Stimulated activated CD4-positive, alpha-beta T cell treated with anti-CD3 and anti-CD28 coated beads, TNF-alpha, amount 100 ng/mL, for 24 hours (primary cell): ENCODE measurements at places on chromosomes 4 and X.

DNA sequence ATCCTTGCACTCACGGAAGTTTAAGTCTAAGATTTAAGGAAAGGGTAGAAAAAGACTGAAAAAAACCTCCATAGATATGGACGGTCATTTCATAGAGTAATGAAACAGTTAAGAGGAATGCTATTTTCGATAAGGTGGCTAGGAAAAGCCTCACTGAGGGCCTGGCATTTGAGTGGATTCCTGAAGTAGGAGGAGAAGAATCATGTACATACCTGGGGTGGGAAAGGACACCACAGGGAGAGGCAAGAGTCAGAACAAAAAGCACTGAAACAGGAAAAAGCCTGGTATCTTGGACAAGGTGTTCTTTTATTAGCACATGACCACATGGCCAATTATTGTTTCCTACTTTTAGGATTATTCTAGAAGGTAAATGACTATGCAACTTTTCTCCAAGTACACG lies 547.2 kb upstream of the DIPK2B start:
- no peak for DNase-seq

DNA sequence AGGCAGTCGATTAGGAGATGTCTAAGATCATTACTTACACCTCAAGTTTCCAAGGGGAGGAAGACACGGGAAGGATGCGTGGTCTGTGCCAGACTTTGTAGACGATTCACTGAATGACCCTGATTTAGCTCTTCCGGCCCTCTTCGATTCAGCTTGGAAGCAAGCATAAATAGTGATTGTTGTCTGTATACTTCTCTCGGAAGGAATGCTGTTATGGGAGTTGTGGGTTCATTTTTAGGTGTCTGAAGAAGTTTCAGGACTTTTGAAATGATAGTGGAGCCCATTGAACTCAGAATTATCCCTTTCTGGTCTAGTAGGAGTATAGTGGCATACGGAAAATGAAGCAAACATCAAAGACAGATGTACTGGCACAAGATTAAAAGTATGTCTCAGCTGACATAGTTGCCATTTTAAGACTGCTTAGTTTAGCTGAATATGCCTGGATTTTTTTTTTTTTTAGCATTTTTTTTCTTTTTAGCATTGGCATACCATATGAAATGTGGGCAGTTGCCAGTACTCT lies 1.0 kb upstream of the ANKRD17 start:
- DNase-seq = no peak

GRCh38 chrX:20132666-20133065 lies 9.0 kb downstream of the EIF1AX start:
- DNase-seq = no peak

- no peak for DNase-seq
Measured at GRCh38 chr4:170538821-170539473, 449.2 kb upstream of the AADAT start.

DNA sequence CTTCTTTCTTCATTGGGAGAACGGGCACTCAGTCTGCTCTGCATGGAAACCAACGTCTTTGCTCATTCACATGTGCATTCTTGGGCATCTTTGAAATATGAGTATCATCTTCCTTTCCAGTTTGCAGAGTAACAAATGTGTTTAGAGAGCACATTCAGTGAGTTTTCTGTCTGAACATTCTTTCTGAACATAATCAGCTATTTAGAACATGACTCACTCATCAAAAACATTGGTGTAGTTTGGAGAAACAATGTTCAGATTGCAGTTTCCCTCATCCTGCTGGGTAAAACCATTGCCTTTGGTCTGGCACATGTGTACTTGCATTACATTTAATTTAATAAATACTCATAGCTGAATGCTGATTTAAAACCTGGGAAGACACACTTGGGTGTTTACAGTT lies 81.5 kb upstream of the F9 start:
- no peak for DNase-seq

DNA sequence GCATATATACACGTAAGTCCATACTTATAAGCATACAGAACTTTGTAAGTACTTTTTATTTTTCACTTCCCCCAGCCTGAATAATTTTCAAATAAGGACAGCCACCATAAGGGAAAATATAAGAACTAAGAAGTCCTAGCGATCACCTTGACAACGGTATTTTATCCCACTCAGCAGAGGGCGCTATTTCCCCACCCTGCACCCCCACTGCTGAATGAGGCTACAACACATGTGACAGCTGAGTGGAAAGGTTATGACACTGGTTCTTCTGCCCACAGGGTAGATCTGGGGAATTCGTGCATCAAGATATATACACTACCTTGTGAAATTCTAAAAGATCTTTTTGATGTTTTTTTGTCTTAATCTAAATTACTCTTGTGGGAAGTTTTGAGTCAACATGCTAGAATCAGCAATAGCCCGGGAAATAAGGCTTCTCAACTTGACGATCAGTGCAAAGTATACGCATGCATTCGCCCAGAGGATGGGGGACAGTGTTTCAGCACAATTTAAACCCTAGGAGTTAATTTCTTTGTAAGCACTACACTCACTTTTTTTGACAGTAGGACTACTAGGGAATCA lies 151.5 kb downstream of the CORIN start:
- DNase-seq = peak; percentile 49

DNA sequence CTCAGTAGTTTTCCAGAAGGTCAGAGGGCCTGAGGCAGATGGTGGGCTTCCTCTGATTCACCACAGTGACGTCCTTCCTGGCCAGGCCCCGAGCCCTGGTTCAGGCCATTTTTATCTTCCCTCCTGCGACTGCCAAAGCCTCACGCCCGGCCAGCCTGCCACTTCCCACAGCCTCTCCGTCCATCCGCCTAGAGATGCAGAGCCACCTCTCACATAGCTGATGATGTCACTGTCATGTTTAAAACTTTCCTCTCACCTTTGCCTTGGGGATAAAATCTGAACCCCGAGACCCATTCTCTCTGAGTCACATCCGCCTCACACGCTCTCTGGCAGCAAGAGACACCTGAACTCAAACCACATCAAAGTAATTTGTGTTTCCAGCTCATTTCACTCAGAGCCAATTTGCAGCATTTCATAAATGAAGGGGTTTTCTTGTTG lies 175.3 kb downstream of the QDPR start:
- DNase-seq = peak; percentile 47

- no peak for DNase-seq
Measured at GRCh38 chrX:19344661-19345060, 934 bp downstream of the PDHA1 start.

DNA sequence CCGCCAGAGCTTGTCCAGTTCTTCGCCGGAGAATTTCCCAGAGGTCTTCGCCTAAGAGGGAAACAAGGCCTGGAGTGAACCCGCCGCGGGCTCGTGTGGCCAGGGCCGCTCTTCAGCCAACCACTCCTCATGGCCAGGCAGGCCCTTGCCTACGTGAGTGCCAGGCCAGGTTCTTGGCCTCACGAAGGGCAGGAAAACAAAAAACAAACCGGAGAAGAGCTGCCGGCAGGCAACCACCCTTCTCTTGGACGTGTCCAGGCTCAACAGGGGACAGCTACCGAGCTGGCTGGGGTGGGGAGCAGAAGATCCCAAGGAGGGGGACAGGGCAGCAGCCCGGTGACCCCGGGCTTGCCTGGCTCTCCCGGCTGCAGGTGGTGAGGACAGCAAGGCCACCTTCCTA lies 13.3 kb downstream of the LRPAP1 start:
- no peak for DNase-seq

DNA sequence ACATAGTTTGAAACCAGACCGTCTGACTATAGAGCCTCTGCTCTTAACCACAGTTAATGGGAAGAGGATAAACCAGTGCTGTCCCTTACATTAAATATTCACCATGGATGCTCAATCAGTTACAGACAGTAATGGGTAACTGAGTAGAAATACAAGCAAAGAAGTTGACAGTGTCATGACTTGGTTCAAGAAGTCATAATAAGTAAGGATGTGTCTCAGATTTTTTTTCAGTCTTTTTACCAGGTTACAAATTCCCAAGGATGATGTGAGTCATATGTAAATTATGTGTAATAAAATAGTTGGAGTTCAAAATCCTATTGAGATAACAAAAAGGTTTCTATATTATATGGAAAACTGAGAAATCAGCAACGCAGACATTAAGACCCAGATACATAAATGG lies 31.1 kb downstream of the ZCCHC4 start:
- DNase-seq = no peak

DNA sequence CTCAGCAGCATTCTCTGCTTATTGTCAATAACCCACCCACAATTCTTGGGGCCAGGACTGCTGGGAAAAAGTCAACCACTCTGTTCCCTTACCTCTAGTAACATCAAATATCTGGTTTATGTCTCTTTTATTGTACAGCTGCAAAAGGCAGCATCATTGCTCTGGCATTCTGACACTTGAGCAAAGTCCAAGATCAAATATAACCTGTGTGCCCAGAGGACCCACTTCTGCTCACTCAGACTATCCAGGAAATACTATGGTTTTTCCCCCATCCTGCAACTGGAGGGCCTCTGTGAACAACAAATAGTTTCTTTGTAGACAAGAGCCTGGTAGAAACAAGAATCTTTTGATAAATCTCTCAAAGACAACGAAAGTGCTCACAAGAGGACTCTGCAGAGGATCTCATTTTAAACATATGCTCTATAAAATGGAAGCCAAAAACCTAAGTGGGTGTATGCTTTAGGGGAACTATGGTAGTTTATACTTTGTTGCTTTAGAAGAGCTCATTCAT lies 154.7 kb downstream of the RAB28 start:
- DNase-seq = no peak

DNA sequence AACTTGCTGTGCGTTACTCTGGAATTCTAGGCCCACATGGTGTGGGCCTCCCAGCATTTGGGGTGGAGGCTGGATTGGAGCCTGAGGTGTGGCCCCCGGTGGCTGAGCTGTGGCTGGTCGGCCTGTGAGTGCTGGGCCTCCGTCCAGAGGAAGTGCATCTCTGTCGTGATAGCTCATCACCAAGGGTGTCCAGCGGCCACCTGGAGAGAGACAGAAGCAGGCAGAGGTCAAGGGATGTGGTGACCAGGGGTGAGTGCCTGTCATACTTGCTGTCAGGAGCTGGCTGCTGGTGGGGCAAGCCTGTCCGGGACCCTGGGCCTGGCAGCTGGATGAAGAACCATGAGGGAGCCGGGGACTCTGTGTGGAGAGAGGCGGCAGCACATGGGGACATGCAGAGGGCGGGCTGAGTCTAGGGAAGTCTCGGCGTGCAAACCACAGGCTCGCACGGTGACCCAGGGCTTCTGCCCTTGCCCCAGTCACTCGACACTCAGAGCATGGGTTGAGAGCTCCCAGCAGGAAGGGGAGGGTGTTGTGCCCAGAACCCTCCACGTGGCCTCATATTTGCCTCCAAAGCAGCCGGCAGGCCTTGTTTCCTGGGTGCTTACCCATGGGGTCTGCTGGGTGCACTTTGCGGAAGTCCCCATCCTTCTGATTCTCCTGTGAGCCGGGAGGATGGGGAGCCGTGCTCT lies 6.2 kb downstream of the SORCS2 start:
- DNase-seq = no peak

- DNase-seq = no peak
Measured at GRCh38 chr4:98148856-98149255, 5.6 kb upstream of the STPG2 start.

DNA sequence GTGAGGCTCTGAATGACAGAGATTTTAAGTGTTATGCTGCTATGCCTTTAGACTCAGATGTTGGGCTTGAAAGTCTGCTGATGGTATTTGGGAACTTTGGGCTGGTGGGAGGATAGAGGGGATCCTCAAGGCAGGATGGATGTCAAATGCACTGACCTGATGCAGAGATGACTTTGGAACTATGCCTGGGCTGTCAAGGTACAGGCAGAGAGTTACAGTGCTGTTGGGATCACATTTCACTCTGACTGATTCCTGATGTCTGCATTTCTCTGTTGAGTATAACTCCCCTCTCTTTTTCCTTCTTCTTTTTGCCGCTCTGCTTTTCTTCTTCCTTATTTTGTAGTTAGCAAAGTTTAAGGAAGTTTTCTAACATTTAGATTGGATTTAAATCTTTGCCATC lies 271.8 kb upstream of the ARX start:
- DNase-seq = no peak

- DNase-seq = no peak
Measured at GRCh38 chr4:54971474-54971950, 153.9 kb downstream of the KDR start.

DNA sequence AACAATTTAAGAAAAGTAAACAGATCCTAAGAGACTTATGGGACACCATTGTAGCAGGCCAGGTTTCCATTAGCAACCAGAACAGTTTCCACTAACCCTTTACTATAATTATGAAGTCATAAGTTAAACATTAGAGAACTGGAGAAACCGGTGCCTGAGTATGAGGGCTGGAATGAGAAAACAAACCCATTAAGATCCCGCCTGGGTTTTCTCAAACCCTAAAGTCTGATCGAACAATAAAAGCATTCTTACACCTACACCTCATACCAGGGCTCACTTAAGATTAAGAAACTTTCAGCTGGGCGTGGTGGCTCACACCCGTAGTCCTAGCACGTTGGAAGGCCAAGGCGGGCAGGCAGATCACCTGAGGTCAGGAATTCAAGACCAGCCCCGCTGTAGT lies 13.7 kb upstream of the DHX15 start:
- DNase-seq = no peak

- DNase-seq = no peak
Measured at GRCh38 chrX:152915541-152916241, 17.8 kb downstream of the ZNF185 start.

GRCh38 chrX:123432361-123433150 lies 248.5 kb downstream of the GRIA3 start:
- no peak for DNase-seq

GRCh38 chr4:114021451-114021850 lies 42.0 kb upstream of the ARSJ start:
- DNase-seq = no peak

- DNase-seq = no peak
Measured at GRCh38 chrX:112642349-112642748, 37.4 kb downstream of the LHFPL1 start.

- DNase-seq = no peak
Measured at GRCh38 chr4:149964001-149964796, 114.0 kb upstream of the DCLK2 start.

DNA sequence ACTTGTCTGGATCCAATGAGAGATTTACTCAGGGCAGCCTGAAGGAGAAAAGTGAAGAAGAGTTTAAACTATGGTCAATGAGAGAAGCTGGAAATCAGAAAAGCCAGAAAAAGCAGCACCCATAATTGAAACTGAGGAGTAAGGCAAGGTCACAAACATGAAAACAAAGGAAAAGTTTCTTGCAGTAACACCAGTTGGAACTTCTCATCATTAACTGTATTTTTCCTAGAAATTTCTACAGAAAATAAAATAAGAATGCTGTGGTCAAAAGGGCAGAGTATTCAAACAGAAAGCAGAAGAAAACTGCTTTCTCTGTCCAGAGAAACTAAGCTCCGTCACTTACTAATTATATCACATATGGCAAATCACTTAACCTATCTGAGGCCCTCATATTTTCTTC lies 102.2 kb downstream of the OR13H1 start:
- DNase-seq = no peak

DNA sequence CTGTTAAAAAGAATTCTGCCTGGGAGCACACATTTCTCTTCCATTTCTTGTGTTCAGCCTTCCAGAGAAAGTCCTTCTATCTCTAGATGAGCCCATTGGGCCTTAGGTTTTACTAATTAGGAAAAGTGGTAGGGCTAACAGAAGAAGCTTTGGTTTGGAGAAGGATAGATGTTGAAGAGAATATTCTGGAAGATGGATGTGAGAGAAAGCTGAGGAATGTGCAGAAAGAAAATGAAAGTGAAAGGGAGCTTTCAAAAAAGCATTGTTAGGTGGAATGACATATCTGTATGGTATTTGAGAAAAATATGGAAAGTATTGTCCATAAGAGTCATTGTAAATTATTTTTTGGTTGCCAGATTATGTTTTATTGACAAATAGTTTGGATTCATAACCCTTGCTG lies 474.8 kb upstream of the SLIT2 start:
- no peak for DNase-seq
